ENCODE measurements at places on chromosomes 3 and 15. TPM values are rescaled to one million over a fixed set of nuclear protein-coding genes. Genes with fewer than 3 reads are reported as not detected.

DNA sequence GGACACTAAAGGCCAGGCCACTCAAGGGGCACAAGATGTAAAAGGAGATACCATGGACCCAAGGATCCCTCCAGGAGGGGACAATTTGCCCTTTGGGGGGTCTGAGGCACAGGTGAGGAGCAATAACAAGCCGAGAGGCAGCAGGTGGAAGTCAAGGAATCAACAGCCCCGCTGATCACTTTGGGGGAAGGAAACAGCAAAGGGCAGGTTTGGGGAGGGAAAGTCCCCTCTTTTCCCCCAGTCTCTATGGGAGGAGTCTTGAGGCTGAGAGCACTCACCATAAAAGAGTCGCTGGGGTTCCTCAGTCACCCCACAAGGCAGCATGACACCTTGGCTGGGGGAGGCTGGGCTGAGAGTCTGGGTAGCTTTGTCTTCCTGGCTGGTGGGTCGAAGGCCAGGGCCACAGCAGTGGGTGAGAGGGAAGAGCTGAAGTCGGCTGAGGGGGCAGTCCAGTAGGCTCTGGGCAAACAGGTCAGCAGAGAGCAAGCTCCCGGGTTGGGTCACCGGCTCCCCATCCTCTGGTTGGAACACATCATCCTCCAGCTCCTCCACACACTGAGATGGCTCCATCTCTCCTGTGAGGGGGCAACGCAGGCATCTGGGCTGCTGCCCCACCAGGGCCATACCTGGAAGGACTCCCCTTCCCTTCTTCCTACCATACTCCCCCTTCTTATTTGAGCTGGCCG lies 3.0 kb downstream of the BMF start:
- DNase-seq = no peak

Gene CX3CR1
- 0.20 TPM for polyA plus RNA-seq

DNA sequence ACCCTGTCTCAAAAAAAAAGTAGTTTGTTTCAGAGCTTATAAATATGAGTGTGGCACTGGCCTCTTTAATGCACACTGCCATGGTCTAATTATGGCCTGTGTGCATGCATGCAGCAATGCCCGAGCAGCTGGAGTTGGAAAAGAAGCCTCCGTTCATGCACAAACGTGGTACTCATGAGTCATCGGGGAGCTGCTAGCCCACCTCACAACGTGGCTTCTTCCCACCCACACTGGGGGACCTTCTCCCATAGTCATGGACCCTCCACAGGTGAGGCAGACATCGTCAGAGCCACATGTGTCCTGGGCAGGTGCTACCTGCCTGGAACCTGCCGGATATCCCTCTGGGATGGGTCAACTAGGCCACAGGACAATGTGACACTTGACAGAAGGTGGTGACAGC lies 66.7 kb downstream of the ATP10A start:
- DNase-seq = no peak

GRCh38 chr3:10356461-10356981 lies 35.6 kb upstream of the SEC13 start:
- DNase-seq = no peak

Gene CD200R1
- 0.14 TPM for polyA plus RNA-seq
